ENCODE measurements at places on chromosomes 5 and 9.
A peak's percentile ranks its signal among the peaks of the same experiment; 100 is the strongest.

DNA sequence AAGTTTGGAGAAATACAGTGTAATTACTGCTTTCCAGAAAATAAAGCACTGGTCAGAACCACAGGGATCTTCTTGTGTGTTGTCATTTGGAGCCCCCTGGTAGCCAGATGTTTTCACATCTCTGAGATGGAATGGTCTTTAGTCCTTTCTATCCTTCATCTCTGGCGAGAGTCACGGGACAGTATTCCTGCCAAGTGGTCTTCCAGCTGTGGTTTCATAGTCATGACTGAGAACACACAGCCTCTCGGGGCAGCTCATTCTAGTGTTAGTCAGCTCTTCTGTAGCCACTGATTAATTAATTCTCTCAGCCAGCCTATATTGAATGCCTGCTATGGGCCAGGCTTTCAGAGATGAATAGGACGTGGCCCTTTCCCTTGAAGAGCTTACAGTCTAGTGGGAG, 34.1 kb downstream of the HMGXB3 start:
- no peak overlapping the region for H3K27ac ChIP-seq
- no peak for DNase-seq
- no peaks in the 10 kb centered on the region for H3K27me3 ChIP-seq
- no peaks in the 10 kb centered on the region for H3K4me1 ChIP-seq

DNA sequence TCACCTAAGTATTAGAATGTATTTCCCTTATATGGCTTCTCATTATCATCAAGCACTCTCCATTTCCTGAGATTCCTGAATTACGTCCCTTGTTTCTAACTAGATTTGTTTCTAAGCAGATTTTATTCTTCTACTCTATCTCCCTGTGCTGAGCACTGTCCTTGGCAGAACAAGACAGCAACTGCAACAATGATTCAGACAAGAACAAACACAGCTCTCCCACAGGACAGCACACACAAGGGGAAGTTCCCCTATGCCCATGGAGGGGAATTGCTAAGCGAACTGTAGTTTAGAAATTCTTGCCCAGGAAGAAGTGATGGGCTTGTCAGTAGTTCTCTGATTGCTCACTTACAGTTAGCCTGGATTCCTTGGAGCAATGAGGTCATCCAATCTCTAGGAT, 759.9 kb downstream of the DTWD2 start:
- no peaks in the 10 kb centered on the region for H3K4me1 ChIP-seq
- no peaks in the 10 kb centered on the region for H3K36me3 ChIP-seq
- DNase-seq, result no peak
- no peaks in the 10 kb centered on the region for H3K27me3 ChIP-seq

- H3K4me3 ChIP-seq, result no peak overlapping the region
- peaks cover 16% of the 10 kb centered on the region for H3K27me3 ChIP-seq
- no peaks in the 10 kb centered on the region for H3K4me1 ChIP-seq
- H3K36me3 ChIP-seq, result peaks cover 16% of the 10 kb centered on the region
- no peak for DNase-seq
- H3K27ac ChIP-seq, result no peak overlapping the region
Observed at GRCh38 chr5:79971156-79971555, 19.9 kb downstream of the MTX3 start.

DNA sequence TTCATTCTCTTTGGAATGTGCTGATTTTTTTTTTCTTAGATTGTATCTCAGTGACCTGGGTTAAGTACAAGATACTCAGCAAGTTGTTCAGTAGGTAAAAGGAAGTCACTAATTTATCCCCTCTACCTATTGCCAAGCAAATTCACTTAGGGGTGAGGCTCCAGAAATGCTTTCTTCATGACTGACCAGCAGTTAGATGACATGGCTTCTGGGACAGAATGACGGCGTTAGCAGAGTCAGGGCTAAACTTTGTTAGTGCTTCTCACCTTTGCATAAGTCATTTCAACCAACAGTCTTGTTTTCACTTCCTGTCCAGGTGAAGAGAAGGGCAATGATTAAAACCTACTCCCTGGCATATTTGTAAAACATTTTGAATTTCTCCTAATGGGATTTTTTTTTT, 20.2 kb upstream of the MTAP start:
- no peaks in the 10 kb centered on the region for H3K36me3 ChIP-seq
- peaks cover 5% of the 10 kb centered on the region for H3K4me1 ChIP-seq
- no peak for DNase-seq
- no peaks in the 10 kb centered on the region for H3K27me3 ChIP-seq

GRCh38 chr5:95530416-95530815, 24.4 kb downstream of the SKIC3 start:
- no peak for DNase-seq
- H3K4me1 ChIP-seq, result peaks cover 25% of the 10 kb centered on the region
- H3K27ac ChIP-seq, result no peak overlapping the region
- no peaks in the 10 kb centered on the region for H3K27me3 ChIP-seq
- H3K4me3 ChIP-seq, result no peak overlapping the region
- H3K36me3 ChIP-seq, result peaks cover 92% of the 10 kb centered on the region

DNA sequence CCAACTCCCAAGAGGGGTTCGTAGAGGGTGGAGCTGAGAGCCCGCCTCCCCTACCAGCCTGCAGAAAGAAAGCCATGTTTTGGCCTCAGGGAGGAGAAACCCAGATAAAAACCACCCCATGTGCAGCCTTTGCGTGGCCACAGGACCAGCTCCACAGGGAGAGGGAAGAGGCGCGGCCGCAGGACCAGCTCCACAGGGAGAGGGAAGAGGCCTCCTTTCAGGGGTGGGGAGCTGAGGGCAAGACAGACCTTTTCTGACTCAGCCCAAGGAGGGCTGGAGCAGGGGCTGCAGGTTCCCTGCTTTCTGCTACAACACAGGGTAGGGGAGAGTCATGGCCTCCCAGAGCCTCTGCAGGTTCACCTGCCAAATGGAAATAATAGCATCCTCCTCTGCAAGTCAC, 37.6 kb upstream of the KCNMB1 start:
- H3K36me3 ChIP-seq, result no peaks in the 10 kb centered on the region
- no peaks in the 10 kb centered on the region for H3K4me1 ChIP-seq
- H3K27me3 ChIP-seq, result no peaks in the 10 kb centered on the region
- no peak overlapping the region for H3K4me3 ChIP-seq

DNA sequence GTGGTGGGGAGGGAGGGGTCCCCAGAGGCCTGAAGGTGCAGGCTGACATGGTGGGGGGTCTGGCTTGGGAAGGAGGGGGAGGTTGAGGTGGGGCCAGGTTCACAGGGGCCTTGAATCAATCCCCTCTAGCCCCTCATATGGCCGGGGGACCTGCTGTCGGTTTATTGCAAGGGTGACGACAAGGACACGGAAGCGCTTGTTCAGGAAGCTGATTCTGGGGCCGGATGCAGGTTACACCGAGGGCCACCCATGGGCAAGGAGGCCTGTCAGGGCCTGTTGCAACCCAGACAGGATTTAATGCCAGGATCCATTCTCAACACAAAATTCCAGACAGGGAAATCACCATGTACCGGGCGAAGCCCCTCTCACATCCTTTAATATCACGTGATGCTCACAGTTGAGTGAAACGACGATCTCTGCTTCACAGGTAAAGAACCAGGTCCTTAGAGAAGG, 41.6 kb upstream of the SYNPO start:
- DNase-seq, result no peak
- H3K4me1 ChIP-seq, result no peaks in the 10 kb centered on the region
- no peaks in the 10 kb centered on the region for H3K36me3 ChIP-seq
- no peak overlapping the region for H3K4me3 ChIP-seq
- H3K27ac ChIP-seq, result no peak overlapping the region

- peak overlapping the region; percentile 92 for H3K27ac ChIP-seq
- H3K36me3 ChIP-seq, result peaks cover 28% of the 10 kb centered on the region
- H3K4me3 ChIP-seq, result peak overlapping the region; percentile 60
- H3K27me3 ChIP-seq, result peaks cover 44% of the 10 kb centered on the region
Observed at GRCh38 chr5:400282-401145, 42.5 kb upstream of the EXOC3 start.

GRCh38 chr5:179974946-179975712, 67.4 kb upstream of the TBC1D9B start:
- H3K4me3 ChIP-seq, result no peak overlapping the region
- DNase-seq, result no peak
- H3K36me3 ChIP-seq, result peaks cover 43% of the 10 kb centered on the region
- H3K27ac ChIP-seq, result no peak overlapping the region
- H3K4me1 ChIP-seq, result peaks cover 8% of the 10 kb centered on the region

DNA sequence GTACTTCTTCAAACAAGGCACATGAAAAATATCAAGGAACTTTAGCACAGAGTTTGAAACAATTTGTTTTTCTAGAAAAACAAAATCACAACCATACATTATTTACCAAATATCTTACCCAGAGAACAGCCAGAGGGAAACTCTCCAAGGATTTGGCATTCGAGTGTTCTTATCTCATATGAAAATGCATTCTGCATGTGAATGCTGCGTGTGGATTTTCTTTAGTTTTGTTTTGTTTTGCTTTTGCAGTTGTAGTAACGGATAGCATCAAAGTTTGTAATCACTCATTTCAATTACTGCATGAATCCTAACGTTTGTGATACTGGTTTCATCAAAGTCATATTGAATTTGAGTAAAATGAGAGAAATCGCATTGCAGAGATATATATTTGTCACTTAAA, 28.0 kb downstream of the ADAMTSL1 start:
- H3K27me3 ChIP-seq, result no peaks in the 10 kb centered on the region
- H3K27ac ChIP-seq, result no peak overlapping the region
- no peak for DNase-seq
- H3K4me3 ChIP-seq, result no peak overlapping the region

GRCh38 chr9:91241909-91242308, 119.8 kb downstream of the AUH start:
- H3K27ac ChIP-seq, result no peak overlapping the region
- H3K27me3 ChIP-seq, result no peaks in the 10 kb centered on the region
- H3K4me1 ChIP-seq, result peaks cover 20% of the 10 kb centered on the region
- DNase-seq, result no peak

DNA sequence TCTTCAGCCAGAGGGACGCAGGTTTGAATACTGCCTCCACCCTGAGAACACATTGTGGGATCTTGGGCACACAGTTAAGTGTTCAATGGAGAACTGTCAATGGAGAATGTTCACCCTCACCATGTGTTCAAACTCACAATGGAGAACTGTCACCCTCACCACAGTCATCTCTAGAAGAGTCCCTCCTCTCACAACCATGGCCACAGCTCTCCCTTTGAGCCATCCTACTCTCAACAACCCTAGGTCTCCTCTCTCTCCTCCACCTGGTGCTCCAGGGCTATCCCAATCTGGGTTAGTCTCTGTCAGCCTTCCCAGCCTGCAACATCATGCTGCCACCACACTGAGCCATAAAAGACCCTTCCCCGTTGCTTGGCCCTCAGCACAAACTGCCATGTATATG, 36.3 kb upstream of the HAND1 start:
- H3K4me3 ChIP-seq, result no peak overlapping the region
- peaks cover 65% of the 10 kb centered on the region for H3K27me3 ChIP-seq
- H3K4me1 ChIP-seq, result peaks cover 24% of the 10 kb centered on the region

DNA sequence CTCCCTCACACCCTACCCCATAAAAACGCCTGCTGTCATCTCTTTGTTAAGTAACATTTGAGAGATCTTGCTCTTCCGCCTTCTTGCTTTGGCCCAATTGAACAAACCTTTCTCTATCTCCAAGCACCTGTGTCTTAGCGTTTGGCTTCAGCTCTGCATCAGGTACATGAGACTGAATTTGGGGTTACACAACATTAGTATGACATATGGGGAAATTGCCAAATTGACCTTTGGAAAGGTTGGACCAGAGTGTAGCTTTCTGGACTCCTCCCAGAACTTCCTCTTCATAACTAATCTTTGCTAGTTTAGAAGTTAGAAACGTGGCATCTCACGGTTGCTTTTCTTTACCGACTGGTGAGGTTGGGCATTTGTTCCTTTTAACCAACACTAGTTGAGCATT, 3.5 kb upstream of the EXOSC3 start:
- H3K27me3 ChIP-seq, result no peaks in the 10 kb centered on the region
- H3K36me3 ChIP-seq, result peaks cover 18% of the 10 kb centered on the region
- H3K4me3 ChIP-seq, result no peak overlapping the region

DNA sequence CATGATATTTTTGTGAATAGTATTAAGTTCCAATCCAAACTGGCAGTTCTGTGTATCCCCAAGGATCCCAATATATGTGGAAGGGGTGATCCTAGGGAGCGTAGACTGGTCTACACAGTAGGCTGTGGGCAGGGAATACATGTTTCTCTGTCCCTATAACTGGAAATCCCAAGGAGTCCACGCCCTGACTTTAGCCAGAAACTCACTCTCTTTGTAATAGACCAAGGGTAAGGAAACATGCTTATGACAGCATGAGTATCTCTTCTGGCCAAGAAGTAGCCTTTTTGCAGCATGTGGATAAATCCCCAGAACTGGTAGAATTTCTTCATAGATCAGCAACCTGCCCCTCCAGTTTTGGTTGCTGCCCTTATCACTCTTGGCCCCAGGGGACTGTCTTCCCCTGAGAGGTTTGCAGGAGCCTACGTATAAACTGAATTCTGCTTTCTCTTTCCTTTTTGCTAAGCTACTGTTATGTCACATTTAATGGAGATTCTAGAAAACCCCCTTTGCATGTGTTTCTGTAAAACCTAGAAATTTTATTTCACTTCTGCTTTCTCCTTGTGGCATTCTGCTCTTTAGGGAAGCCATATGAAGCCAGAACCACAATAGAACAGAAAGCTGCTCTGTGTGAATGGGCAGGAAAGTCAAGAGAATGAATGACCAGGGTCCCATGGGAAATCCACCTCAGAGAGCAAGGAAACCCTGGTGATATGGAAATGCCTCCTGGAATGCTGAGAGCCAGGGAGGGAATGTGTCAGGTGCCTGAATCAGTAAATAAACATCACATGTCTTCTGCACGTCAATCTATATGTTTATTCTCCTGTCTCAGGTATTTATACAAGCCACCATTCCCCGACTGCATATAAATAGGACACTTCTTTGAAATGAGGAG, 3.5 kb downstream of the IFNA2 start:
- H3K4me3 ChIP-seq, result no peak overlapping the region
- H3K36me3 ChIP-seq, result no peaks in the 10 kb centered on the region
- H3K27me3 ChIP-seq, result peaks cover 56% of the 10 kb centered on the region

DNA sequence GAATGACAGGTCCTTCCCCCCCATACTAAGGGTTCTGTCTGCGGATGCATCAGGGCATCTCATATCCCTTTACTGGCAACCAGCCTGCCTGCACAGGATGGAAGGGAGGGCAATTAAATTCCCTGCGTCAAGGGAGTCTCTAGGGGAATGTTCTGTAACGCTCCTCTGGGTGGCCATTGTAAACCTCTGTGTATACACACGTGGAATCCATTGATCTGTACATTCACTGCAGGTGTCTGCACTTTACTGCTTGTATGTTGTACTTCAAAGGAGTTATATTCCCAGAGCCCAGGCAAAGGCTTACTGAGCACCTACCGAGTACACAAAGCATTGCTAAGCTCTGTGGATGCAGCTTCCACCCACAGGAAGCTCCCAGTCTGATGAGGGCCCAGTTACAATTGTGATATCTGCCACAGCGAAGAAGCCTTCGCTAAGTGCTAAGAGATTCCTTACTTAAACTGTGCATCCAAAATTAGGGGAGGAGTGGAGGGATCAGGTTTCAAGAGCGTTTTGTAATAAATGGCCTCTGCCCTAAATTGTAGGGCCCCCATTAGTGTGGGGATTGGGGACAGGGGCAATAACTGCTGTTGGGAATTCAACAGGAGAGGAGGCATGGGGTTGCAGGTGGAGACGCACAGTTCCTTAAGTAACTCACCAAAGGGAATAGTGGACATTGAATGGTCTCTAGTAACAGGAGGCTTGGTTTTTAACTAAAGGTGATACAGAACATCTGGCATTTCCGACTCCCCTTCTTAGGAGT, 1.5 kb upstream of the RETREG1 start:
- no peak overlapping the region for H3K27ac ChIP-seq
- H3K36me3 ChIP-seq, result peaks cover 15% of the 10 kb centered on the region
- no peak for DNase-seq
- no peaks in the 10 kb centered on the region for H3K27me3 ChIP-seq
- H3K4me3 ChIP-seq, result no peak overlapping the region
